ENCODE measurements at places on chromosomes 7 and 10.

GRCh38 chr7:79787096-79787495, 333.6 kb upstream of the MAGI2 start:
- DNase-seq: no peak

GRCh38 chr7:132554446-132554845, 21.8 kb downstream of the PLXNA4 start:
- DNase-seq: no peak

DNA sequence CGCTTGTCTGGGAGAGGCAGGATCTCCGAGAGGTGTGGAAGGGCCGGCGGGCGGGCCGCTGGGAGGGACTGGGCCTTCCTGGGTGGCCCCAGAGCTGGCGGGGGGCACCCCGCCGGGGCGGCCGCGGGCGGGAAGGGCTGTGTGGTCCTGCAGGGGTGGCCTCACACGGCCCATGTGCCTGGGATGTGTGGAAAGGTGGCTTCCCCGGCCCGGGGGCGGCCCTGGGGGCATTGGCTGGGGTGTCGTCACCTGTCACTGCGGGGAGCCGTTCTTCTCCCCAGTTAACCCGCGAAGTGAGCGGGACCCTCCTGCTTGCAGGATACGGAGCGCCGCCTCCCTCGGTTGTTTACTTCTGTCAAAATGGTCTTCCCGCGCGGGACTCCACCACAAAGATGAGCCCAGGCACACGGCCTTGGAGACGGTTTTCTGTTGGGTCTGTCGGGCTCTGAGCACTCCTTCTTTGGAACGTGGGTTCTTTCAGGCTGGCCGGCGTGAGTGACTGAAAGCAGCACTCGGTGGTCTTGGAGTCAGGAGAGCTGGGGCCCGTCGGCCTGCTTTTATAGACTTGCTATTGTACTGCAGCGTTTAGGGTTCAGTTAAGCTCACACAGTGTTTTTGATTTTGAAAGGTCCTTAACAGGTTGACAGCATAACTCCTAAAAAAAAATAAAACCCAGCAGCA, 700 bp downstream of the SMC3 start:
- peak; percentile 83 for DNase-seq

DNA sequence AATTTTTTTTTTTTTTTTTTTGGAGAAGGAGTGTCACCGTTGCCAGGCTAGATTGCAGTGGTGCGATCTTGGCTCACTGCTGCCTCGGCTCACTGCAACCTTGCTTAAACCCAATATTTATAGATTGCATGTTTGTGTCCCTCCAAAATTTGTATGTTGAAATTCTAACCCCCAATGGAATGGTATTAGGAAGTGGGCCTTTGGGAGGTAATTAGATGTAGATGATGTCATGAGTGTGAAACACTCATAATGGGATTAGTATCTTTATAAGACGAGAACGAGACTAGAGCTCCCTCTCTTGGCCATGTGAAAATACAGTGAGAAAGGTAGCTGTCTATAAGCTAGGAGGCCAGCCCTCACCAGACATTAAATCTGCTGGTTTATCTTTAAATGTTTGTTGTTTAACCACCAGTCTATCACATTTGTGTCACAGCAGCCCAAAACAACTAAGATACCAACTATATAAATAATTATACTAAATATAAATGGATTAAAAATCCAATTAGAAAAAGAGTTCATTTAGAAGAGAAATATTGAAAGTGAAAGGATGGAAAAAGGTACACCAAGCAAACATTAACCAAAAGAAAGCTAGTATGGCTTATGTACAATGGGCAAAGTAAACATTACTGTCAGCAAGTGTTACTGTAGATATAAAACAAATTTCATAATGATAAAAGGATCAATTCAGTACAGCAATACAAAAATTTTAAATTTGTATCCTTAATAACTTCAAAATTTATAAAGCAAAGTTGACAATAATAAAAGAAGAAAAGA, 9.3 kb downstream of the TCAF1 start:
- DNase-seq: no peak
